ENCODE measurements at places on chromosomes 7 and 10. TPM values are rescaled to one million over a fixed set of nuclear protein-coding genes. Genes with fewer than 3 reads are reported as not detected.

Gene NPTX2
- total RNA-seq: 0.13 TPM

Gene ZNF736
- 8.2 TPM for total RNA-seq

Gene RET
- 0.65 TPM for total RNA-seq

Gene TRIL
- 9.9 TPM for total RNA-seq

Gene SPDYE9
- not detected for total RNA-seq

Gene UNC5B
- 2.9 TPM for total RNA-seq

Gene MYH16
- total RNA-seq: 1.1 TPM

Gene RAPGEF5
- 0.16 TPM for total RNA-seq

Gene CALY
- total RNA-seq: not detected

Gene PRTFDC1
- 16.6 TPM for total RNA-seq

Gene GRID2IP
- total RNA-seq: under 0.01 TPM

Gene CTNNA3
- total RNA-seq: not detected

Gene TMEM72
- total RNA-seq: 0.25 TPM

Gene KCNMA1
- total RNA-seq: 32.5 TPM

Gene CYP2C19
- total RNA-seq: not detected

Gene CPSF4
- 23.1 TPM for total RNA-seq

Gene MOGAT3
- not detected for total RNA-seq

Gene NPY
- total RNA-seq: not detected

Gene STEAP4
- total RNA-seq: not detected

Gene SLC13A4
- total RNA-seq: not detected

Gene OPN1SW
- not detected for total RNA-seq

Gene FBXL13
- 0.49 TPM for total RNA-seq

Gene VAX1
- total RNA-seq: not detected

Gene DYDC2
- total RNA-seq: not detected

Gene HOXA10
- 54.5 TPM for total RNA-seq

Gene AVPI1
- 12.3 TPM for total RNA-seq

Gene ADRB1
- not detected for total RNA-seq

Gene GBX1
- total RNA-seq: not detected

All from mesangial cell (primary cell).